Mesothelial cell of epicardium (in vitro differentiated cells): ENCODE measurements at places on chromosomes 2 and 18. TPM values are rescaled to one million over a fixed set of nuclear protein-coding genes. Genes with fewer than 3 reads are reported as not detected.

REV1 gene
- total RNA-seq, result 52.5 to 58.7 TPM (median 53.3 TPM) in 3 replicates

TEX261 gene
- 33.0 to 34.1 TPM (median 33.8 TPM) in 3 replicates for total RNA-seq

GPC1 gene
- total RNA-seq, result 86.1 to 89.7 TPM (median 88.0 TPM) in 3 replicates

DNA sequence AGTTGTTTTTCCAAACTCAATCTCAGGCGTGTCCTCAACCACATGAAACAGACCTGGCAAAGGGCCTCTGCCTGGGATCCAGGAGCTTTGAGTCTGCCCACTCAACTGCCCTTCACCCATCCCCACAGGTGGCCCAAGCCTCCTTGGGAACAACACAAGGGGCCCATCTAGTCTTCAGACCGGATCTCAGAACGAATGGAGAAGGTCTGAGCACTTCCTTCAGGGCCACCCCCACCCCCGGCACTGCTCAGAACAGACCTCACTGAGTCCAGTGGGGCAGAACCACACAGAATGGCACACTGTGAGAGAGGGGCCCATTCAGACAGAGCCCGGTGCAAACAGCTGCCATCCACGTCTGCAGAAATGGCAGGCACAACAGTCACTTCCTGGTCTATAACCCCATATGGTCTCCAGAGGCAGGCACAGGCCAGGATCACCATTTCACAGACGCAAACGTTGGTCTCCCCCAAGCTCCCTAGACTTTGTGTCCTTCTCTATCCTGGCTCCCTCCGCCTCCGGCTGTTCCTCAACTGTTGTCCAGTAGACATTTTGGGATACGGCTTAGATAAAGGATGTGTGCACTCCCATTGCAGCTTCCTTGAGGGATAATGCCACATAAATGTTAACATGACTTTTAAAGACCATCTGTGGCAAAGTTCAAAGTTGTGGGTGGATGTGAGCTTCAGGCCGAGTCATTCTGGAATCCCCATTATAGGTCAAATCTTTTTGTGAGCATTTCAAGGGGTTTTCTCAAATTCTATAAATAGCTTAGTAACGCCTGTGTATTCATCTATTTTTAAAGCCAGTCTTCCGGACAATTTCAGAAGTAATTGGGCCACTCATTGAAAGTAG lies 149.7 kb downstream of the SMAD7 start:
- DNase-seq, result peak; percentile 29

DNA sequence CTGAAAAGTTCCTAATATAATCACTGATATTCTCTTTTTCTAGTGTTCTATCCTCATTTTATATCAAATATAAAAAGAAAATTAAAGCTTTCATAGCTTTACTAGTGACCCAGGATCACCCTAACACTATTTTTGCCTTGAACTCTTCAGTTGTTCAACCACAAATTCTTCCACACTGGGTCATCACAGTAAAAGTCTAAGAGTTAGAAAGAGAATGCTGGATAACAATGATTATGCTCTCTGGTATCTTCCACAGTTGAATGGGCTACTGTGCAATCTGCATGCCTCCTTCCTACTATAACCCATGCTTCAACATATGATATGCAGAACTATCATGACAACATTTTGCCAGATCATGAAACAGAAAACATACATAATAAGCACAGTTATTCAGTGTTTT lies 32.3 kb downstream of the CHN1 start:
- DNase-seq, result no peak

DNA sequence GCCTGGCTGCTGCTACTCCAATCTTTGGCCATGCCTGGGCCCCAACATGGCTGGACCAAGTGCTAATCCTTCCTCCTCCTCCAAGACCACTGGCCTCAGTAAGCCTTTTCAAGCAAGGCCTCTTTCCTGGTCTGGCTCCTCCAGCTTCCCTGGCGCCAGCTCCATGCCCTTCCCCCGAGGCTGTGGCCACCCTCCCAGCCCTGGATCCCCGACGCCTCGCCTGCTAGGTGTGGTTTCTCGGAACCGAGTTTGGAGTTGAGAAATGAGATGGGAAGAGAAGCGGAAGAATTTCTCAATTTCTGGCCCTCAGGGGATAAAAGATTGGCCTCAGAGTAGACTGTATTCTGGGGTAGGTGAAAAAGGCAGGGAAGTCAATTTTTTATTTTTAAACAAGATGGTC lies 46.4 kb downstream of the ADCY3 start:
- no peak for DNase-seq

IL36G gene
- total RNA-seq, result not detected in 3 replicates

SLC14A1 gene
- total RNA-seq, result 0.20 TPM in 1 of 3 replicates, not detected in the others

DNA sequence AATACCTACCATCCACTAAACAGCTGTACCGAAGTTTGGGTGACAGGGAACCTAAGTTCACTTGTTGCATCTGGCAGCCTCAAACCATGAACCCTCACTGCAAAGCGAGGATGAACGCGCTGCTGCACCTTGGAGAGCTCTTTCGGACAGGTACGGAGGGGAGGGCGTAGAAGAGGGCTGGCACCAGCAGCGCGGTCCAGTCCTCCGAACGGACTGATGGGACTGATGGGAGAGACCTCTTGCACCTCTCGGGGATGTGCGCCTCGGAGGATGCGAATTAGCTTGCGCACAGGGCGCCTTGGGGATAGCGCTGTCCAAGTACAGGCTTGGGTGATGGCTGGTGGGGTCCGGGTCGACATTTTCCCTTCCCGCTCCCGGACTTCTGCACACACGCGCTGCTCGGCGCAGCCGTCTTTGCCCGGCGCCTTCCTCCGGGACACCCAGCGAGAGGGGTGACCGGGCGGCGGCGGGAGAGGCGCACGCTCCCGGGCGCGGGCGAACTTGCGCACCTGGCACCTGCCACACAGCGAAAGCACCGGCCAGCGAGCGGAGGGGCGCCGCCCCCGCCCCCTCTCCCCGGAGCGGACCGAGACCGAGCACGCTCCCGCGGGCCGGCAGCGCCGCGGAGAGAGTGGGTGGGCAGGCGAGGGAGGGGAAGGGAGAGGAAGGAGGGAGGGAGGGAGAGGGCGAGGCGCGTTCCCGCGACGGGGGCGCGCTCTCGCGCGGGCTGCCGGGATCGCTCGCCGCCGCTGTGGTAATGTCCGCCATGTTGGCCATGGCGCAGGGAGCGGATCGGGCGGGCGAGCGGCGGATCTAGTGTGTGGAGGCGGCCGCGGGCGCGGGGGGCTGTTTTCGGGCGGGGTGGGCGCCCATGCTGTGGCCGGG lies at the start of gene EPC2:
Gene EPC2 (plus strand): TSS at position 754 of the 885 bp plus-strand sequence. CDS start 267 bp downstream, outside the sequence.
- peak; percentile 94 for DNase-seq
